ENCODE measurements at places on chromosomes 6 and 20. TPM values are rescaled to one million over a fixed set of nuclear protein-coding genes. Genes with fewer than 3 reads are reported as not detected.

- no peaks in the 10 kb centered on the region for H3K27me3 ChIP-seq
- DNase-seq: no peak
- H3K4me1 ChIP-seq: no peaks in the 10 kb centered on the region
- H3K27ac ChIP-seq: no peak overlapping the region
- H3K36me3 ChIP-seq: no peaks in the 10 kb centered on the region
Measured at GRCh38 chr6:143040018-143040417, 20.7 kb upstream of the AIG1 start.

- DNase-seq: no peak
- H3K36me3 ChIP-seq: peaks cover 28% of the 10 kb centered on the region
- no peak overlapping the region for H3K4me3 ChIP-seq
- H3K4me1 ChIP-seq: peaks cover 9% of the 10 kb centered on the region
- no peaks in the 10 kb centered on the region for H3K27me3 ChIP-seq
- H3K27ac ChIP-seq: no peak overlapping the region
Measured at GRCh38 chr6:151352410-151353396, 38.7 kb downstream of the ZBTB2 start.

- no peak for DNase-seq
- no peaks in the 10 kb centered on the region for H3K4me1 ChIP-seq
- no peaks in the 10 kb centered on the region for H3K27me3 ChIP-seq
Measured at GRCh38 chr6:133376743-133377142, 135.6 kb downstream of the EYA4 start.

DNA sequence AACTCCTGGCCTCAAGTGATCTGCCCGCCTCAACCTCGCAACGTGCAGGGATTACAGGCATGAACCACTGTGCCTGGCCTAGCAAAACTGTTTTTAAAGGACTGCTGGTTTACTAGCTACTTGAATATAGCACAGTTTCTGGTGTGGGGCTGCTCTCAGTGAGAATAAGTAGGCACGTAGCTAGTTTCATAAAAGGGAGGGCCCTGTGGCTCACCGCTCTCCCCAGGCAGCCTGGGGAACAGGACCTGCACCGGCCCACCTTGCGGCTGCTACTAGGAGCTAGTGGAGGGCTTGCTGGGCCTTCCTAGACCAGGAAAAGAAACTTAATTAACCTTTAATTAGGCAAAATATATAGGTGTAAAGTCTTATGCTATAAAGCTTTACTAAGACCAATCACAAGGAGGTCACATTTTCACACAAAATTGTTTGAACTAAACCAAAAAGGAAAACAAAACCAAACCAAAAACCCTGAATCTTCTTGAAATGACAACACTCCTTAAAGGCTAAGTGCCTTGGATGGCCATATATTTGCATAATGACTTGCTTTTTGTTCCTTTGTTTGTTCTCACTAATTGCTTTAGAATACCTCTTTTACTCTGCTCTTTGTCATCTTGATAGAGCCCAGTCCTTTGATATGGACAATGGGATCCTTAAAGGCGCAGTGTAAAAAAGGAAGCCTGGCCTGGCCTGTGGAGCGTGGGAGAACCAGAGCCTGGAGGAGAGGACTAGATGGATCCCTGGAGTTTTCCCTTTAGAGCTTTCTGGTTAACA is 69.5 kb upstream of the SAMD5 start:
- no peak overlapping the region for H3K4me3 ChIP-seq
- H3K27ac ChIP-seq: no peak overlapping the region
- H3K36me3 ChIP-seq: no peaks in the 10 kb centered on the region
- no peak for DNase-seq

DNA sequence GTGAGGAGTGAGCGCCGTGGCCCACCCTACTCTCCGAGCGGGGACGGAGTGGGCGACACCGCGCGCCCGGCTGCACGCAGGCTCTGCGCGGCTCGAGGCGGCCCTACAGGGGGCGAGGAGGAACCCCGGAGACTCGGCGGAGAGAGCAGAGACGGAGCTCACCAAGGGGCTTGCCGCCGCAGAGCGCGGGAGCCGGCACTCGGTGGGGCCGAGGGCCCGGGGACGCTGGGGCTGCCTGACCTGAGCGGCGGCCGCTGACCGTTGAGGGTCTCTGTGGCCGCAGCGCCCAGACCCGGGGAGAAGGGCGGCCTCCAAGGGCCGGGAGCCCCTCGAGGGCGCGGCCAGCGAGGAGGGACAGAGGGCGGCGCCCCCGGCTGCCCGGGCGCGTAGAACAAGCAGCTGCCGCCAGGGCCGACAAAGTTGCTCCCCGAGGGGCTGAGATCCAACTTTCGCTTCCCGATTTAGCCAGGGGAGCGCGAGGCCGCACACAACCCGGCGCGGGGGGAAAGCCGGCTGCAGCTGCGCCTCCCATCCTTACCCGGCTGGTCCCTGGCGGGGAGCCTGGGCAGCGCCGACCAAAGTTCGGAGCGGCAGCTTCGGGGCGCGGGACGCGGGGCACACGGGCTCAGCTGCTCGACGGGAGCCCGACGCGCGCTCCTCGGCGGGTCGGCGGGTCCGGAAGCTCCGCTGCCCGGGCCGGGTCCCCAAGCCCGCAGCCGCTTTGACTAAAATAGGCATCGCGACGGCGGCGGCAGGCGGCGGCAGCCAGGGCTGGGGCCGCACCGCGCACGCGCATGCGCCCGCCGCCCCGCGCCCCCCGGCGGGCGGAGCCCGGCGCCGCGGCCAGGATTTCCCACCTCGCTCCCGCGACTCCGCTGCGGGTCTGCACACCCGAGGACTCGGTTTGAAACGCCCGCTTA is 43.1 kb downstream of the POPDC3 start:
- peak overlapping the region; percentile 91 for H3K4me3 ChIP-seq
- H3K27ac ChIP-seq: peak overlapping the region; percentile 90
- no peak for DNase-seq
- no peaks in the 10 kb centered on the region for H3K4me1 ChIP-seq
- no peaks in the 10 kb centered on the region for H3K27me3 ChIP-seq

DNA sequence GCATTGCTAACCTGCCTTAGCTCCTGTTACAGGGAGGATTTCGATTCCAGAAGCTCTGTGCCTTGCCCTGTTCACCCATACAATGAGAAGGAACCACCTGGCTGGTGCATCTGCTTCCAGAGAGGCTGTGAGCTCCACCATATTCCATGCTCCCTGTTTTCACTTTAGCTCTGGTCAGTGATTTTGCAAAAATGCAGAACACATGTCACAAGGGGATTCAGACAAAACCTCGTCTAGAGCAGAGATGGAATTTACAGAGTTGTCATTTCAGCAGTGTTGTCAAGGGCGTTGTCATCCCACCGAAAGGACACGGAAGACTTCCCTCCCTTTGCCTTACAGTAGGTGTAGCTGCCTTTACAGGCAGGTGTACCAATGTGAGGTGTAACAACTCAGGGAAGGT is 223.0 kb upstream of the ARID1B start:
- no peak for DNase-seq
- H3K27ac ChIP-seq: no peak overlapping the region
- no peaks in the 10 kb centered on the region for H3K27me3 ChIP-seq

DNA sequence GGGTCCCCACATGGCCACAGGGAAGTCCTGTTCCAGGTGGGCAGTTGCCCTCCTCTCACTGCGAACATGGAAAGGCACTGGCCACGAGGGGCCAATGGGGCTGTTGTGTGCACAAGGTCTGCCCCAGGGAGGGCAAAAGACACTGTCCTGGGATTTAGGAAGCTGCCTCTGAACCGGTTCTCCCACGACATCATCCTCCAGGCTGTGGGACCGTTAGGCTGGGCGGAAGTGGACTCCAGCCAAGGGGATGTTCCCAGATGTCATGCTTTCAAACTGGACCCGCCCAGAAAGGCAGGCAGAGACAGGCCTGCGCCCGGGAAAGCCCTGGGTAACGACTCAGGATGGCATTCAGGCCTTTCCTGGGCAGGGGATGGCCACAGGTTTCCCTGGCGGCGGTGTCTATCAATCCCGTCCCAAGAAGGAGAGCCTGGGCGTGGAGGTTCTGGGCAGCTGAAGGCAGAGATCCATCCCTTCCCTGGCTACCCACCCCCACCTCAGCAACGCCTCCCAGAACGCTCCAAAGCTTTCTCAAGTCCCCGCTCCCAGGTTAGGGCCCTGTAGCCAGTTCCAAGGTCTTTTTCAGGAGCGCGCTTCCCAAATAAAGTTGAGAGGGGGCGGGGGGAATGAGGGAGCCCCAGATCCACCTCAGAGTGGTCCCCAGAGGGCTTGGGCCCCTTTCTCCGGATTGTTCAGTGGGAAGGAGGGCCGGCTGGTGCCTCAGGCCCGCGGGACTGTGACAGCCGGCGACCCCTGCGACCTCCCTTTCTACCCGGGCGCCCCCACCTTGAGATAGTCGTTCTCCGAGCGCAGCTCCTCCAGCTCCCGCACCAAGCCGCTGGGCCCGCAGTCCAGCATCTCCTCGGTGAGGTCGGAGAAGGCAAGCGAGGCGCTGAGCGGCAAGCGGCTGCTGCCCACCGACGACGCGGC is 13.8 kb upstream of the TLDC2 start:
- H3K4me1 ChIP-seq: peaks cover 68% of the 10 kb centered on the region
- peak overlapping the region; percentile 95 for H3K27ac ChIP-seq
- no peaks in the 10 kb centered on the region for H3K27me3 ChIP-seq
- H3K4me3 ChIP-seq: peak overlapping the region; percentile 71

- H3K4me1 ChIP-seq: peaks cover 4% of the 10 kb centered on the region
- peaks cover 69% of the 10 kb centered on the region for H3K36me3 ChIP-seq
- no peak overlapping the region for H3K4me3 ChIP-seq
- no peak for DNase-seq
Measured at GRCh38 chr6:3090013-3090412, 21.7 kb downstream of the RIPK1 start.

- no peaks in the 10 kb centered on the region for H3K36me3 ChIP-seq
- no peak for DNase-seq
- H3K27ac ChIP-seq: no peak overlapping the region
- H3K4me3 ChIP-seq: no peak overlapping the region
- no peaks in the 10 kb centered on the region for H3K27me3 ChIP-seq
Measured at GRCh38 chr20:906001-906520, 10.1 kb downstream of the ANGPT4 start.

DNA sequence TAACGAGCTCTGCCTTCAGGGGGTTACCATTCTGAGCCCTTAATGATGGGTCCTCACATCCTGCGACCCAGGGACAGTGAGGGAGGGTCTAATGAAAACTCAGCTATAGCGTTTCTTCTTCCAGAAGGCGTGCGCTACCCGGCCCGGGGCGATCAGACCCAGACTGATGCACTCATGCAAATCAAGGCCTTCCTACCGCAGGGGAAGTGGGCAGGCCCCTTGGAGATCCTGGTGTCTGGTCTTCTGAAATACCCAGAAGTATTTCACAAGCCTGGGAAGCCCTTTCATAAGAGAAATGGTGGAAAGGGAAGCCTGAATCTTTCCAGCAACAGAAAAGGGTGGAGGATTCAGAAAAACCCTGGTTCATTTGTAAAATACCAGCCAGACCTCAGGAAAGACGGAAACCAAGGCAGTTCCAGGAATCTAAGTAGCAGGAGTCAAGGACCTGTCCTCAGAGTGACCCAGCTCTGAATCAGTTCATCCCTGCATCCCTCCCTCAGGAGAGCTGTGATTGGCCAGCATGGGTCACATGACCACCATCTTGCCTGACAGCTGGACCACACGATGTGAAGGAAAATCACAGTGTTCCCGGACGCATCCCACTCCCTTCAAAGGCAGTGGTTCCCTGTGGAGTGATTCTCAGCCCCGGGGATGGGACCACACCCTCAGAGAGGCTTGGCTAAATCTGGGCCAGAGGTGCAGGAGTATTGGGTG is 12.7 kb downstream of the BFSP1 start:
- H3K27ac ChIP-seq: no peak overlapping the region
- no peaks in the 10 kb centered on the region for H3K27me3 ChIP-seq
- H3K36me3 ChIP-seq: no peaks in the 10 kb centered on the region
- DNase-seq: no peak

DNA sequence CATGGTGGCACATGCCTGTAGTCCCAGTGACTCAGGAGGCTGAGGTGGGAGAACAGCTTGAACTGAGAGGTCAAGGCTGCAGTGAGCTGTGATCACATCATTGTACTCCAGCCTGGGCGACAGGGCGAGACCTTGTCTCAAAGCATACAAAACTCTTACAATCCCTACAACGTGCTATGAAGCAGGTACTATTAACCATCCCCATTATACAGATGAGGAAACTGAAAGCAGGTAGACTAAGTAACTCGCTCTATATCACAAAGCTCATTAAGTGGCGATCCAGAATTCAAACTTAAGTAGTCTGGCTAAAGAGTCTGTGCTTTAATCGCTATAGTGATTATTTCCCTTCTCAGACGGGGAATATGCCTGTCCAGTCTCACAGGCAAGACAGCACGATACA is 54.7 kb downstream of the CDK19 start:
- H3K36me3 ChIP-seq: no peaks in the 10 kb centered on the region
- H3K4me3 ChIP-seq: no peak overlapping the region
- no peak overlapping the region for H3K27ac ChIP-seq
- DNase-seq: no peak

DNA sequence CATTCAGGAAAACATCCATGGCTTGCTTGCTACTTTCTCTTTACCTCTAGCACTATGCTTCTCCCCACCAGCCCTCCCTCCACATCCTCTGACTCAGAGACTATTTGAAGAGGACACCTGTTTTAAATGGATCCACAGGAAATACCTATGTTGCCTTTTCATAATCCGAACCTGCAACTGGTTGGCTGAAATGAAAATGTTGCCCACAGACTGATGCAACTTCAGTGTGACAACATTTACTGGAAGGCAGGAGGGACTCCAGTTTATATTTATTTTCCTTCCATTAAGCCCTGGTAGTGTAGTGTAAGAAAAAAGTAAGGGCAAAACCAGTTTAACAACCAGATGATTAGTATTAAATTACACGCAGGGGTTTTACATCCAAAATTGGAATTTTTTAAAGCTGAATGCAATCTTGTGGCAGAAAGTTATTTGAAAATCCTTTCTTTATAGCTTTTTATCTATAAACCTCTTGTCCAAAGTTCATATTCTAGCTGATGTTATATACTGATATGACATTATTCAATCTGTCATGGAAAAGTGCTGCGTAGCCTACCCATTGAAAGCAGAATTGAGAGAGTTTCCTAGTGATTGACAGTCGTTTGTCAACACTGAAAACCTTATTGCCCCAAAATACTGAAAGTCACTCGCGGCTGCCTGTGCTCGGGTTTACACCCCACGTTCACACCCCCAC is 881 bp upstream of the AIG1 start:
- no peak for DNase-seq
- peak overlapping the region; percentile 95 for H3K27ac ChIP-seq
- H3K36me3 ChIP-seq: no peaks in the 10 kb centered on the region
- H3K4me3 ChIP-seq: peak overlapping the region; percentile 83
- no peaks in the 10 kb centered on the region for H3K27me3 ChIP-seq

- H3K27ac ChIP-seq: no peak overlapping the region
- no peaks in the 10 kb centered on the region for H3K36me3 ChIP-seq
- no peak overlapping the region for H3K4me3 ChIP-seq
Measured at GRCh38 chr20:11796026-11796425, 121.7 kb upstream of the BTBD3 start.

GRCh38 chr6:97674802-97675201 is 391.8 kb upstream of the MMS22L start:
- no peak for DNase-seq
- no peak overlapping the region for H3K27ac ChIP-seq
- no peak overlapping the region for H3K4me3 ChIP-seq
- no peaks in the 10 kb centered on the region for H3K27me3 ChIP-seq

Gene SEMG1
- total RNA-seq: not detected

Gene PROKR2
- not detected for total RNA-seq

Gene BPIFB4
- not detected for total RNA-seq

Gene DZANK1
- 1.4 TPM for total RNA-seq

Gene TUBB
- total RNA-seq: 320 TPM

Gene LINC00237
- total RNA-seq: not detected

Gene CST7
- total RNA-seq: not detected

All from esophagus muscularis mucosa (tissue), 4 donors.